ENCODE measurements at places on chromosomes 7 and 10.

DNA sequence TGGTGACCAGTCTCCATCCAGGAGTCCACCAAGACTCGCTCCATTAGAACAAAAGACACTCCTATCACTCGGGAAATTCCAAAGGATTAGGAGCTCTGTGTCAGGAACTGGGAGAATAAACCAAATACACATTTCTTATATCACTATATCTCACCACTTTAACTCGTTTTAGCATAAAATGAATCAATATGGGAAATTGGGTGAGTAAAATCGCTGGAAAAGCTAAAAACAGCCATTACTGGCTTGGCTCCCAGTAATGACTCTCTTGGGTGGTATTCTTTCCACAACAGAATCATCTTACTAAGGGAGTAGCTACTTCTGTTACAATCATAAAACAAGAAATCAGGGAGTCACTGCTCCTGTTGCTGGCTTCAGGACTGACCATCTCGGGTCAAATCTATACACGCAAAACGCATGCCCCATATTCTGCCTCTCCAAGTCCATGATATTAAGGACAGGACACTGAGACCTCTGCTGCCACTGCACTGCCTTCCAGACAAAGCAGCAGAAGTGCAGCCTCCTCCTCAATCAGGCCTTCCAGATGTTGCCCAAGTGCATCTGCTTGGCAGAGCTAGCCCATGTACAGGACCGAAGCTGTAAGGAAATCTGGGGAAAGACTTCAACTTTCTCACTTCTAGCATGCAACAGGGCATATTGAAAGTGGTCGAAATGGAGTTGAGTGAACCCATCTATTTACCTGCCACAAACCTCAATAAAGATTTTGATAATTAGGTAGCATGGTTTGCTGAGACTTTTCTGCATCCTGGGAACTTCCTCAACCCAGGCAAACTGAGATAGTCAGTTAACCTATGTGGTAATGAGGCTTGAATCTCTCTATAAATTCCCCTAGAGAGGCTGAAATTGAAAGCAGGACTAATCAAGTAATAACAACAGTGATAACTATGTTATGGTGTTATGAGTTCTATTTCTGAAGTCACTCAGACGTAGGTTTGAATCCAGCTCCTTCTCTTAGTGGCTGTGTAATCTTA, 14.4 kb upstream of the PANK1 start:
- no peak for DNase-seq

- DNase-seq, result no peak
These were observed 181.3 kb downstream of the CHN2 start for GRCh38 chr7:29375641-29376562.

DNA sequence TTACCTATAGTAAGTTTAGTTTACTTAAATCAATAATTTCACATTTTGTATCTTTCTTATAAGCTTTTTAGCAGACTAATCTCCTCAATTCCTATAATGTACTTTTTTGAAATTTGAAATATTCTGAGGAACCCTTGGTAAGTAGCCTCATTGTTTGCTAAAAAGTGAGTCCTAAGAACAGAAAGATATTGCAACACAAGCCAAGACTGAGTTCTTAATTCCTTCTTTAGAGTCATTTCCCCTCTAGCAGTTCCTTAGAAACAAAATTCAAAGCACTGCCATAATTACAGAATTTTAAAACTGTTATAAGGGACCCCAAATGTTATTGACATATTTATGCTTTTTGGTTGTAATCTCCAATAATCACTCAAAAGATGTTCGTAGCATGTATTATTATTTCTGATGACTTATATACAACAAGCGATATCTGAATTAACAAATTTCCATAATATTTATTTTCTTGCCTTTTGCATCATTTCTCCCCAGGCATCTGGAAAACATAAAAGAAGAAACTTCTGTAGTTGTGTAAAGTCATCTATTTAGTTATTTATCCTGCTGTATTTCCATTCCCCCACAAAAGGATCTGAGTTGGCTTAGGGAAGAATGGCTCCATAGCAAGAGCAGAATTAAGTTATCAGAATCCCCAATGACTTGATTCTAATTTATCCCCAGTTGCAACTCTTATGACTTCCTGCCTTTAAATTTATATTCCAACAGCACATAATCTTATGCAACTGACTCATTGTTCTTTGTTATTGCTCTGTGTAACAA, 67.8 kb downstream of the TMEM26 start:
- no peak for DNase-seq

- no peak for DNase-seq
These were observed 34.1 kb downstream of the ZRANB1 start for GRCh38 chr10:124975977-124976514.

DNA sequence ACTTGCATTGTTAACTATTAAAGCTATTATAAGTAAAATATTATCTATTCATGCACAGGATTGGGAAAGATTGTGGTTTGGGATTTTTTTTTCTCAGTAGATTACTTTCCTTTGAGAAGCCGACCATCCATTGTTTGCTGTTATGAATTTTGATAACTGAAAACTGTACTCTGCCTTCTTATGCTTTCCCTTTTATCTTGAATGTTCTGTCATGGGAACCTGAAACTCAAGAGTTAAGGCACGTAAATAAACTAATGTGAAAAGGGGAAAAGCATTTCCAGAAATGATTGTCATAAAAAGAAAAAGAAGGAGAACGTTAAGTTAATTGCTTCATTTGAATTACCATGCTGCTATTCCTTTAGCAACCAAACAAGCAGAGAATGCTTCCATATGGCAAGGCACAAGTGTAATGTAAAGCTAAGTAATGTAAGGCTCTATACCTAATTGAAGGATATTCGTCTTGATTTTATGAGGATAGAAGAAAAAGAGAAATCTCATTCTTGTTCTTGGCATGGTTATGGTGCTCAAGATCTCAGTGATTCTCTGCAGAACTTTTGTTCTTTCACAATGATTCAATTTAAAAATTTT, 370.8 kb downstream of the AUTS2 start:
- DNase-seq, result no peak

DNA sequence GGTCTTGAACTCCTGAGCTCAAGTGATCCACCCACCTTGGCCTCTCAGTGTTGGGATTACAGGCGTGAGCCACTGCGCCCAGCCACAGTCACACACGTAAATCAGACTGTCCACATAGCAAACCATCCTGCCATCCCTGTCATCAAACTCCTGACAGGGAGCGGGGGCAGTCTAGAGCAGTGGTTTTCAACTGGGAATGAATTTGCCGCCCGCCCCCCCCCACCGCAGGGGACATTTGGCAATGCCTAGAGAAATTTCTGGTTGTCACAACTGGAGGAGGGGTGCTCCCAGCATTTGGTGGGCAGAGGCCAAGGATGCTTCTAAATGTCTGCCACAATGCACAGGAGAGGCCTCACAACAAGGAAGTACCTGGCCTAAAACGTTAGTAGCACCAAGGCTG, 24.1 kb downstream of the CAMK2G start:
- DNase-seq, result no peak

GRCh38 chr7:138876326-138876725, 78.3 kb upstream of the ATP6V0A4 start:
- no peak for DNase-seq

GRCh38 chr10:4533621-4534020, 292.4 kb upstream of the AKR1E2 start:
- DNase-seq, result no peak

- no peak for DNase-seq
These were observed 35.9 kb upstream of the SKAP2 start for GRCh38 chr7:26900251-26900650.

All from adrenal gland (tissue), 19 donors.